ENCODE measurements at places on chromosomes 1 and 21. TPM values are rescaled to one million over a fixed set of nuclear protein-coding genes. Genes with fewer than 3 reads are reported as not detected.

DNA sequence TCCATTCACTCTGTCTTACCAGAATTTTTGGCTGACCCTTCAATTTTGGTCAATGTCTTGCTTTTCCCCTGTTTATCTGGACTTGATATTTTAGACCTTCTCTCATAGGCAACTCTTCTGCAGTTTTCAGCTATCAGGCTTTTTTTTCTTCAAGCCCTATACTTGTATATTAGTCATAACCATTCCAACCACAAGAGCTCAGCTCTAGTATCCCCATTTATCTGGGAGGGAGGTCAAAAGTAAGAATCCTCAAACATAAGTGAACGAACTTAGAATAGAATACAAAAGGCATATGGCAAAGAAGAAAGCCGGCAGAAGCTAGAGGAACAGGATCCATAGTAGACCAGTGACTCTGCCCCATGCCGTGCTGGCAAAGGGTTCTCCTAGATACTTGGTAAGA, 45.9 kb upstream of the TNFSF4 start:
- no peak for DNase-seq
- H3K27ac ChIP-seq: no peak overlapping the region
- H3K4me1 ChIP-seq: peaks cover 15% of the 10 kb centered on the region

DNA sequence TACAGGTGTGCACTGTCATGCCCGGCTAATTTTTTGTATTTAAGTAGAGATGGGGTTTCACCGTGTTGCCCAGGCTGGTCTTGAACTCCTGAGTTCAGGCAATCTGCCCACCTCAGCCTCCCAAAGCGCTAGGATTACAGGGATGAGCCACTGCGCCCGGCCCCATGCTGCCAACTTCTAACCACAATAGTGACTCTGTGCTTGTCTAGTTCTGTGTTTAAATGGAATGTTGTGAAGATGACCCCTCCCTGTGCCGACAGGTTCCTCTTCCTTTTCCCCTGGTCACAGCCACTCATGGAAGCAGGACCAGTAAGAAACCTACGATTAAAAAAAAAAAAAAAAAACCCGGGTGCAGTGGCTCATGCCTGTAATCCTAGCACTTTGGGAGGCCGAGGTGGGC, 4.7 kb downstream of the MAP1LC3C start:
- H3K4me3 ChIP-seq: no peak overlapping the region
- no peak for DNase-seq
- H3K36me3 ChIP-seq: no peaks in the 10 kb centered on the region
- H3K27me3 ChIP-seq: peaks cover 3% of the 10 kb centered on the region

DNA sequence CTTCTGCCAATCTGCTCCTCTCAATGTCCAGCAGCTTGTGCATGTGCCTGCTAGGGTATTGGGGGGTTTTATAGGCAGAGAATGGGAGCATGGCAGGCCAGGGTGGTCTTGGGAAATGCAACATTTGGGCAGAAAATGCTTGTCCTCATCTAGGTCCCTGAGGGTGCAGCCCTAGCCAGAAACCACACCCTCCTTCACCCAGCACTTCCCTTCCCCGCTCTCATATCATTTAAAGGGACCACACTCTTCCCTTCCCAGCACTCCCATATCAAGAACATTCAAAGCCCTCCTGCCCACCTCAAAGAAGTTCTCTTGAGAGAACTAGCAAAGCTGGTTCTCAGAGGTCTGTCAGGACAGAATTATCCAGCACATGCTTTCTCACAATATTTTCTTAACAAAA, 62.1 kb downstream of the HSD3B1 start:
- no peak overlapping the region for H3K27ac ChIP-seq
- H3K4me3 ChIP-seq: no peak overlapping the region
- H3K27me3 ChIP-seq: peaks cover 3% of the 10 kb centered on the region
- DNase-seq: no peak
- peaks cover 29% of the 10 kb centered on the region for H3K4me1 ChIP-seq

DNA sequence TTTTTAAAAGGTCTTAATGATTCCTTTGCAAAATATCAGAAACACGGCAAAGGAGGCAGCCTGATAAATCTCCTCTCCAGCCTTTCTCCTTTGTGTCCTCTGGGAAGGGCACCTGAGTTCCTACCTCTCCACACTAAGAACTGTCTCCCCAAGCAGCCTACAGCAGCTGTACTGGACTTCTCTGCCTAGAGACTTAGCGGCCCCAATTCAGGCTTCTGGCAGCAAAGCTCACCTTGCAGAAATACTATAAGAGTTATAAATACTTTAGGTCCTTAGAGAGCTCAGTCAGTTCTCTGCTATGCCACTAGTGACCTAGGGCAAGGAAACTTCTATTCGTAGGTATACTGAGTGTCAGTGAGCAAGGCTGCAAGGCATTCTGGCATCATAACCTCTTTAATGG, 33.9 kb downstream of the LRRC52 start:
- H3K36me3 ChIP-seq: no peaks in the 10 kb centered on the region
- no peak overlapping the region for H3K27ac ChIP-seq
- H3K27me3 ChIP-seq: peaks cover 12% of the 10 kb centered on the region
- no peak overlapping the region for H3K4me3 ChIP-seq

GRCh38 chr1:161307230-161307768, 2.5 kb downstream of the MPZ start:
- no peaks in the 10 kb centered on the region for H3K27me3 ChIP-seq
- peaks cover 44% of the 10 kb centered on the region for H3K4me1 ChIP-seq
- peak overlapping the region; percentile 41 for H3K4me3 ChIP-seq
- peaks cover 12% of the 10 kb centered on the region for H3K36me3 ChIP-seq
- H3K27ac ChIP-seq: peak overlapping the region; percentile 93
- peak; percentile 42 for DNase-seq

LPAR3 gene
- 0.59 TPM for total RNA-seq

DNA sequence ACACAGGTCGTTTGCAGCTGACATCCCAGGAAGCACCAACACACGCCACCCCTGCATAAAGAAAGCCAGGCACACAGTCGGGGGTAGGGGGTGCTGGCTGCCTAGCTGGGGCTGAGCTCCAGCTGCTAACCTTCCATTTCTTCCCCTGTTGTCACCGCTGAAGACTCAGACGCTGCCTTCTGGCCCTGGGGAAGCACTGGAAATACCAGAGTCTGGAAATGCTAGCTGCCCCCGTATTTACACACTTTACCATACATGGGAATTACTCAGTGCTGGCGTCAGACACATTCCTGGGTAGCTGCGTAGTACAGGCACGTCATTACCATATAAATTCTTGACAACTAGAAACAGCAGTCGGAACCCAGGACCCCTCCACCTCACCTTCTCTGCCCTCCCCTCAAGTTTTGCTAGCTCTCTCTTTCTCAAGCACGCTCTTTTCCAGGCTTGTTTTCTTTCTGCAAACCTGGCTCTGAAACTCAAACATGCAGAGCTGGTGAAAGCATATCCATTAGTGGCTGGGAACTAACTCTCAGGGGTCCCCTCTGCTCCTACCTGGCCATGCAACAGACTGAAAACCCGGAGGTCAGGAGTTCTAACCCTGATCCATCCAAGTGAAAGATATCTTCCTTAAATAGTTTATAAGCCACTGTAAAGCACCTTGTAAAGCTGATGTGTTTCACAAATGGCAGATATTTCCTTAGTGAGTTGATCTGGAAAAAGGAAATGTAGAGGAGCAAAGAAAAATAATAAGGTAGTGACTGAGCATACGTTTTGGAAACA, 3.3 kb downstream of the CSRP1 start:
- peaks cover 26% of the 10 kb centered on the region for H3K4me1 ChIP-seq
- no peak overlapping the region for H3K4me3 ChIP-seq
- peaks cover 6% of the 10 kb centered on the region for H3K36me3 ChIP-seq
- no peaks in the 10 kb centered on the region for H3K27me3 ChIP-seq
- H3K27ac ChIP-seq: no peak overlapping the region
- DNase-seq: no peak

SLC35F3 gene
- total RNA-seq: not detected

DNA sequence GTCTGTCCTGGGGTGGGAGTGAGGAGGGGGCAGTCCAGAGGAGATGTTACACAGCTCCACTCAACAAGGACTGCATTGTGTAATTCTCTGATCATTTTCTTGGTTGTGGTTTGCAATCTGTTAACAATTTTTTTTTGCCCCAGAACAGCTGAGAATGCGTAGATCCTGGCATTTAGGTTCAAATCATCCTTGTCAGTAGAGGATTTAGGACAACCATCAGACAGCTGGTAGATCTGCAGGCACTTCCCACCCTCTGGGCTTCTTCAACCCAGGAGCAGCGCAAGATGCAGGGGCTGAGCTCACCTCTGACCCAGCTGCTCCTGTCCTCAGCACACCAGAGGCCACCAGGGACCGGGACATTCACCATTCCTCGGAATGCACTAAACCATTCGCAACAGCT, 13.5 kb downstream of the BCAR3 start:
- no peaks in the 10 kb centered on the region for H3K27me3 ChIP-seq
- no peak overlapping the region for H3K4me3 ChIP-seq
- no peak overlapping the region for H3K27ac ChIP-seq
- H3K4me1 ChIP-seq: peaks cover 30% of the 10 kb centered on the region
- DNase-seq: no peak
- H3K36me3 ChIP-seq: peaks cover 73% of the 10 kb centered on the region

DNA sequence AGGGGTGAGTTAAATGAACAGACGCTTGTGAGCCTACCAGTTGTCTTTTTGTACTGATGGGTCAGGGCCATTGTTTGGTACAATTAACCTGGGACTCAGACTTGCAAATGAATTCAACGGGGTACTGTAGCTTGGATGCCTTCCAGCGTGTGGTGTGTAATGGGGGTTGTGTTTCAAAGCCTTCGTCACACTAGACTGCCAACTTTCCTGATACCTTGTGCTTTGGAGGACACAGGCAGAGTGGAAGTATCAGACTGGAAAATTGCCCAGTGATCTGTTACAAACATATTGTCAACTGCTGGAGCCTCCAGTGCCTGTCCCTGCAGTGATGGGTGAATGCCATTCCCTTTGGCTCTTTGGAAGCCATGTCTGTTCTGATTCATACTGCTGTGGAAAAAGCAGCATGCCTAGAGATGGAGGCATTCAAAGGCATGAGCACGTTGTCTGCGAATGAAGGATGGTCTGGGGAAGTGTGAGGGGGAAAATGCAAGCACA, 384.5 kb downstream of the LMX1A start:
- no peaks in the 10 kb centered on the region for H3K4me1 ChIP-seq
- no peaks in the 10 kb centered on the region for H3K27me3 ChIP-seq
- H3K4me3 ChIP-seq: no peak overlapping the region
- no peak for DNase-seq

HSF2BP gene
- 0.61 TPM for total RNA-seq

CHIA gene
- total RNA-seq: not detected

GRCh38 chr1:10633416-10633815, 158.7 kb downstream of the PEX14 start:
- no peak for DNase-seq
- H3K4me1 ChIP-seq: no peaks in the 10 kb centered on the region
- no peak overlapping the region for H3K27ac ChIP-seq
- peaks cover 24% of the 10 kb centered on the region for H3K36me3 ChIP-seq
- H3K4me3 ChIP-seq: no peak overlapping the region
- no peaks in the 10 kb centered on the region for H3K27me3 ChIP-seq

FBXO42 gene
- 20.5 TPM for total RNA-seq

DNA sequence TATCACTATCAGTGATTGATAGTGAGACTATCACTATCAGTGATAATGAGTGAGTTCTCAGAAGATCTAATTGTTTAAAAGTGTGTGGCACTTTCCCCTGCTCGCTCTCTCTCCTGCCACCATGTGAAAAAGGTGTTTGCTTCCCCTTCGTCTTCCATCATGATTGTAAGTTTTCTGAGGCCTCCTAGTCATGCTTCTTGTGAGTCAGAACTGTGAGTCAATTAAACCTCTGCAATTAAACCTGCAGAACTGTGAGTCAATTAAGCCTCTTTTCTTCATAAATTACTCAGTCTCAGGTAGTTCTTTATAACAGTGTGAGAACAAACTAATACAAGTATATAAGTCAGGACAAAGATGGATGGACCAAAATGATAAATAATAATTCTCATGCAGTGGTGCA, 7.0 kb upstream of the IL23R start:
- no peak for DNase-seq
- no peaks in the 10 kb centered on the region for H3K4me1 ChIP-seq
- H3K36me3 ChIP-seq: no peaks in the 10 kb centered on the region
- no peak overlapping the region for H3K4me3 ChIP-seq

GRCh38 chr1:167013108-167013929, 24.2 kb downstream of the MAEL start:
- no peaks in the 10 kb centered on the region for H3K4me1 ChIP-seq
- no peaks in the 10 kb centered on the region for H3K36me3 ChIP-seq
- H3K27ac ChIP-seq: no peak overlapping the region
- no peak for DNase-seq
- peaks cover 29% of the 10 kb centered on the region for H3K27me3 ChIP-seq

NFIA gene
- total RNA-seq: 0.13 TPM

- no peak overlapping the region for H3K4me3 ChIP-seq
- H3K36me3 ChIP-seq: peaks cover 70% of the 10 kb centered on the region
Measured at GRCh38 chr21:28937737-28938136, 54.9 kb downstream of the LTN1 start.

CYP4X1 gene
- not detected for total RNA-seq
